ELF-1 (cell line): ENCODE measurements at places on chromosomes 5 and 9.

- DNase-seq: no peak
These were observed 30.2 kb downstream of the EFCAB9 start for GRCh38 chr5:172223901-172224873.

- DNase-seq: no peak
These were observed 14.9 kb upstream of the FCN1 start for GRCh38 chr9:134932606-134933005.

- DNase-seq: no peak
These were observed 21.0 kb downstream of the TSC1 start for GRCh38 chr9:132923346-132923902.

GRCh38 chr9:126915846-126916543 lies 1.4 kb downstream of the RALGPS1 start:
- no peak for DNase-seq

GRCh38 chr5:33309536-33310345 lies 131.0 kb upstream of the TARS1 start:
- no peak for DNase-seq

DNA sequence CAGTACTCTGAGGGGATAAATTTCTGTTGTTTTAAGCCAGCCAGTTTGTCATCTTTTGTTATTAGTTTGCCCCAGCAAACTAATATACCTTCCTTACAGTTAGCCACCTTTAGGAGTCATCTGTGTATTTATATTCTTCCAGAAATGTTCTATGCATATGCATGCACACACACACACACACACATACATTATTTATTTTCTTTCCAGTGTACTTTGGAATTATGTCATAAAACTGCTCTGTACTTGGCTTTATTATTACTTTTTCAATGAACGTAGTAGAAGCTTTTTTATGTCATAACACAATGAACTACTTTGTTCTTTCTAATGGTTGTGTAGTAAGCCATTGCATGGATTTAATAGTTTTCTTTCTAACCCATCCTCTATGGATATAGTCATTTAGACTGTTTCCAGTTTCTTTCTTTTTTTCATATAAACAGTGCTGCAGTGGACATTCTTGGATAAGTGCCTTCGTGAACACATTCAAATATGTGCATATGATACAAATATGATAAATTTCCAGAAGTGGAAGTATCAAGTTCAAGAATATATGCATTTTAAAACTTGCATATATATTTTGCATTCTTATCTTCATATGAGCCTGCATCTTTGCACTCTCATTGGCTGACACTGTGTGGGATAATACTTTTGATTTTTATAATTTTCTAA lies 26.6 kb upstream of the DAB2 start:
- no peak for DNase-seq

DNA sequence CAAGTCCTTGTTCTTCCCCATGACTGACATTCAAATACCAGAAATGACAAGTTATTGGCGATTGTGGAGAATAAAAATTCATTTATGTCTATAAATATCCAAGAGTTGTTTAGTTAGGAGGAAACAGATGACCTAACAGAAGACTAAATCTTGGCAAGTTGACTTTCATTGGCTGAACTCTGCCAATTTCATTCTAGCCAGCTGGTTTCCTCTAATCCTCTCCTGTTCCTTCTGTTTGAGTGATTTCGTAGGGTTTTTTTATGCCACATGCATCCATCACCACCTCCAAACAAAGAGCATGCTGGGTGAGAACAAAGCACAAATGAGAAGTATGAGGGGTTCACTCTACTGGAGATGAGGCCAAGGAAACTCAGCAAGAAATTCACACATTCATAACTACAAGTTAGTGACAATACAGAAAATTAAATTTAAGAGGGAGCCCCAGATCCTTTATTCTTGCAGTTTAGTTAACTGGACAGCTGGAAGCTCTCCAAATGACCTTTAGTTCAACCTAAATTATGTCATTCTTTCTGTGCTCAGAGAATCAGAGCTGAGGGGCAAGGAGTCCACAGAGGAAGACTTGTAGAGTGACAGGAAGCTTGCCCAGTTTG lies 932.0 kb downstream of the TLE4 start:
- DNase-seq: no peak

- DNase-seq: peak; percentile 14
These were observed 94.6 kb downstream of the SH3TC2 start for GRCh38 chr5:148968311-148968710.

DNA sequence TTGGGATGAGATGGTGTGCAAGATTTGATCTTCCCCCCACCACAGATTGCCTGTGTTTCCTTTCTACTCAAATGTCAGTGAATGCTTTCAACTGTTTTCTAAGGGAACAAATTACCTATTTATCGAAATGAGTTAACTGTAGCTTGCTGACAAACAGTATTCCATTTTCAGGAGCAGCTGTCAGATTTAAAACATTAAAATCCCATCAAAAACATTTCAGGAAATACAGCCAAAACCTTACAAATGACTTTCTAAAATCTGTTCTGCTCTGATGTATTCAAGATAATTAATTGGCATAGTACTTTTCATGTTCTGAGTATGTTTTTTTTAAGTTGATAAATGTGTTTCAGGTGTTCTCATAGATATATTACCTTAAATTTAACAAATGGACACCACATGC lies 158.0 kb upstream of the DMRTA1 start:
- DNase-seq: no peak

- peak; percentile 45 for DNase-seq
These were observed 7.4 kb upstream of the PPP3R2 start for GRCh38 chr9:101601904-101602765.

DNA sequence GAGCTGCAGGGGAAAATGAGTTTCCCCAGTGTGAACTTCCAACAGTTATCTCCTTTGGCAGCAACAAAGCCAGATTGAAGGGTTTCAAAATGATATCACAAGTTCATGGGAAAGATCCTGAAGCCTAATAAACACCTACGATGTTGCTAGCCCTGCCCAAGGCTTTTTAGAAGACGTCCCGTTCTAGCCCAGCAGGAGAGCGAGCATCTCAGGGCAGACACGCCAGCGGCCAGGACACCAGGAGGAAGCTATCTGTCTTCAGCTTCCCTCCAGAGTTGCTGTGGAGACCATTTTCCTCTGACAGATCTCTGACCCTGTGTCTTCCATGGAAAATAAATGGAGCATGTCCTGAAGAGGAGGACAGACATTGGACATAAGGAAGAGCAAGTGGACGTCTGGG lies 98.4 kb downstream of the FBXO38 start:
- no peak for DNase-seq

DNA sequence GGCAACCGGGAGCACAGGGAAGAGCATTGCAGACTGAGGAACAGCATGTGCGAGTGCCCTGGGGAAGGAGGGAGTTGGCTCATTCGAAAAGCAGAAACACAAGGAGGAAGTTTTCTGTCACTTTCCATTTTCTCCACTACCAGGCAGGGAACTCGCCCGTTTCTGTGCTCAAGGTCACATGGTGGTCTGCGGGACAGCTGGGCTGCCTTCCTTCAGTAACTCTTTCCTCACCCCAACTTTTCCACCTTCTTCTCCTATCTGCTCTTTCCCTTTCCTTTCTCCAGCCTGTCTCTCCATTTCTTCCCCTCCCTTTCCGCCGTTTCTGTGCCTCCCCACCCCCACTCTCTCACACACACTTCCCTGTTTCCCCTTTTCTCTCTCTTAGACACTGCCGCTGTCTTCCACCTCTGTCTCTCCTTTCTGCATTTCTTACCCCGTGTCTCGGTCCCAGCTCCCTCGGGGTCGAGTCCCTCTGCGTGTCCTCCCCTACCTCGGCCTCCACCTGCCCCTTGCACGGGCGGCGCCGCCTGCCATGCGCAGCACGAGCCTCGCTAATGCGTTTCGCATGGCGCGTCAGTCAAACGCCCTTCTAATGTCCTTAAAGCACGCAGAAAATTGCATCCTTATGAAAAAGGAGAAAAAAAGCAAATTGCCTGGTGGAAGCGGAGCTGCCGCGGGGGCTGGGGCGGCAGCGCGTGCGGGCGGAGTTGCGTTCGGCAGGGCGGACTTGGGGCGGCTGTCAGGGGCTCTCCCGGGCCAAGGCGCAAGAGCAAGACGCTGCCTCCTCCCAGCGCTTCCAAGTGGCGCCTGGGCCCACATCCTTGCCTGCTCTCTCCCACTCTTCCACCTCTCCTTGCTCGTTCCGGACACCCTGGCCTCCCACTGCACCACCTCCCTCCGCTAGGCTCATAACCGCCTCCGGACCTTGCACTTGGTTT lies 9.5 kb downstream of the BARX1 start:
- no peak for DNase-seq

DNA sequence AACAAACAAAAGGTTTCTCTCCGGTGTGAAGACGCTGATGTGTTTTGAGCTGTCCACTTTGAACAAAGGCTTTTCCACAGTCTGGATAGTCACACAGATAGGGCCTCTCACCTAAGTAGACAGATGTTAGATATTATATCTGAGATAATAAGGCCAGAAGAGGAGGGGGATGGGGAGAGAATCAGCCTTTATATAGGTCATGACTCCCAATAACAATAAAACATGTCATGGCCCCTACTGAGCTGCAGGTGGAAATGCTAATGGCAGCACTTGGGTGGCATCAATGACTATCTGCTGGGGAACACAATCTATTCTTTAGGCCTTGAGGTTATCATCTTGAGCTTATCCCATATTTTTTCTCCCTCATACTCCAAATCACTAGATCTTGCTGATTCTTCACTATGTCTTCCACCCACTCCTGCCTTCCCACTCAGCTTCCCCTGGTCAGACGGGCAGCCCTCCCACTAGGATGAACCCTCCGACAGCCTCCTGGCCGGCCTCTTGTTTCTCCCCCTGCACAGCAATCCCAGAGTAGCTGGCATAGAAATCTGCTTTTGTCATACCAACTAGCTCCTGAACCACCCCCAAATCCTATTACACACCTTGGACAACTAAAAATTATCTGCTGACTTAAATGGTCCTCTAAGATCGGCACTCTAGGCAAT lies 11.5 kb upstream of the SLC35D2 start:
- no peak for DNase-seq

- peak; percentile 46 for DNase-seq
These were observed 5.3 kb upstream of the ZNF367 start for GRCh38 chr9:96423322-96423984.

DNA sequence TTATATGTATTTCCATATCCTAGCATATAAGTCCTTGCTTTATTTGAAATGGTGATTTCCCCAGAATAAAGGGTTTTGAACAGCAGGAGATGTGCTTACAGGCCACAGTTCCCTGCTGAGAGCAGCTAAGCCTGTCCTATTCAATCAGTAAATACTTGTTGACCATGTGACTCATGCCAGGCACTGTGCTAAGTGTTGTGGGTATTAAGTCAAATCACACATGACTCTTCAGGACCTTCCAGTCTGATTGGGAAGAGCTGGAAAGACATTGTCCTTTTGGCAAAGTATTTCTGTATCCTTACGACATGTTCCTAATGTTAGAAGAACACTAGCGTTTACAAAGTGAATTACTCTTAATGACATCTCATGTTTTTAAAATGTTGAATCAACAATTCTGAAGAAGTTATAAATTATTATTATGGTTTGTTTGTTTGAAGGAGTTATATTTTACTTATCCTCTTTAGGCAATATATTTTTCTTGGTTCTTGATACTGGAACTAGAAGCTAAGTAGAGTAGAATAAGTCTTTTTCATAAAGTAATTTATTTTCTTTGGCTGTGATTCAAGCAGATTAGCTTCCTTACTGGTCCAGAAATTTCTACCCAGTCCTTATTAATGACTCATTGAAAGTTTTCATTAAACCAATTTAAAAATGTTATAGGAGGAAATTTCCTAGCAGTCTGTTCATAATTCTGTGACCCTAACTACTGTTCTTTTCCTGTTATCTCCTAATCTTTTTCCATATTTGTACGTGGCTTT lies 82.1 kb downstream of the GAPVD1 start:
- DNase-seq: peak; percentile 53

- no peak for DNase-seq
These were observed 203.3 kb downstream of the ADAMTS12 start for GRCh38 chr5:33688526-33688925.

GRCh38 chr9:136289651-136290507 lies 14.0 kb downstream of the CCDC187 start:
- DNase-seq: no peak

DNA sequence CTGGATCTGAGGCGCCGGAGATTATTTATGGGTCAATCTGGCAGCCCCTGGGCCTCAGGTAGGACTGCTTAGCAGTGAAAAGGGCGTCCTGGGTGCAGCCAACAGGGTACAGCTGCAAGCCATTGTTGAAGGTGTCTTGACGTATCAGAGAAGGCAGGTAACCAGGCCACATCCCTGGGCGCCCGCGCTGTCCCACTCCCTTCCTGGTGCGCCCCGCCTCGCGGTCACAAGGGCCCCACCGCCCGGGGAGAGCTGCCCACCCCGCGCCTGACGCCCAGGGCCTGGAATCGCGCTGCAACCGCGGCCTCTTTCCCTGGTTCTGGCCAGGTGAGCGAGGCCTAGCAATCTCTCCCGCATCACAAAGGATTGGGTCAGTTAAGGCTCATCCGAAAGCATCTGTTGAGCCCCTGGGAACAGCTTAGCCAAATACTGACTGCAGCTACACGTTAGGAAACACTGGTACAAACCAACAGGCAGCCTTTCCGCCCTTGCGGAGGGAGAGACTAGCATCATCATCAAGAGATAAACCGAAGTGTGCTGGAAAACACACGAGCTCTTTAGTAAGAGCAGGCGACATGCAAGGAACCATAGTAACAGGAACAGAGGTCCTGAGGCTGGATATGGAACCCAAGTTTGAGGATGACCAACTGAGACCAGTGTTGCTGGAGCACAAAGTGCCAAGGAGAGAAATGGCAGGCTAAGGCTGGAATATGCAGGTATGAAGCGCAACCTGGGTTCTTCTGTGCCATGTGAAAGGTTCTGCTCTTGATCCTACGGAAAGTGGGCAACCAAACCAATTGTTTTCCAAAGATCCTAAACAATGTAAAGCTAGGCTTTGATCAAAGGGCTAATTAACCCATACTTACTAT lies 3.6 kb downstream of the RPS23 start:
- peak; percentile 79 for DNase-seq

DNA sequence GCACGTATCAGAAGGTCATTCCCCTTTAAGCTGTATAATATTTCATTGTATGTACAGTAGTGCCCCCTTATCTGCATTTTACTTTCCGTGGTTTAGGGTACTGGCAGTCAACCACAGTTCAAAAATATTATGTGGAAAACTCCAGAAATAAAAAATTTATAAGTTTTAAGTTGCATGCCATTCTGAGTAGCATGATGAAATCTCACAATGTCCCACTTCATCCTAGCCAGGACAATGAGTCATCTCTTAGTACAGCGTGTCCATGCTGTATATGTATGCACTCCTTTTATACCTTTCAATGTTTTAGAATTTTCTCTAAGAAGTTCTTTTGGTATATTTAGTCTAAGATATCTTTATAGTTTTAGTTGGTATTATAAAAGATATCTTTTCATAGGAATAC lies 115.0 kb upstream of the HAND1 start:
- no peak for DNase-seq

DNA sequence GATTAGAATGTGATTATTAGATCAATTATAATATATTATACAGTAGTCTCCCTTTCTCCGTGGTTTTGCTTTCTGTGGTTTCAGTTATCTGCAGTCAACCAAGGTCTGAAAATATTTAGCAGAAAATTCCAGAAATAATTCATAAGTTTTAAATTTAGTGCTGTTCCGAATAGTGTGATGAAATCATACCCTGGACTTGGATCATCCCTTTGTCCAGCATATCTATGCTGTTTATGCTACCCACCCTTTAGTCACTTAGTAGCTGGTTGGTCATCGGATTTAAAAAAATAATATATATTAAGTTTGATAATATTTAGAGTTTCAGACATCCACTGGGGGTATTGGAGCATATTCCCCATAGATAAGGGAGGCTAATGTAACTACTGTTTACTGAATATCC lies 19.6 kb downstream of the RMI1 start:
- DNase-seq: no peak

GRCh38 chr9:16744394-16744793 lies 126.1 kb downstream of the BNC2 start:
- DNase-seq: no peak

GRCh38 chr9:84921175-84921574 lies 251.6 kb downstream of the NTRK2 start:
- DNase-seq: no peak
